ENCODE measurements at places on chromosomes 13 and 19.

- peak; percentile 44 for DNase-seq
Measured at GRCh38 chr19:1651568-1652291, 685 bp downstream of the TCF3 start.

- no peak for DNase-seq
Measured at GRCh38 chr13:75762076-75762937, 126.2 kb downstream of the LMO7 start.

DNA sequence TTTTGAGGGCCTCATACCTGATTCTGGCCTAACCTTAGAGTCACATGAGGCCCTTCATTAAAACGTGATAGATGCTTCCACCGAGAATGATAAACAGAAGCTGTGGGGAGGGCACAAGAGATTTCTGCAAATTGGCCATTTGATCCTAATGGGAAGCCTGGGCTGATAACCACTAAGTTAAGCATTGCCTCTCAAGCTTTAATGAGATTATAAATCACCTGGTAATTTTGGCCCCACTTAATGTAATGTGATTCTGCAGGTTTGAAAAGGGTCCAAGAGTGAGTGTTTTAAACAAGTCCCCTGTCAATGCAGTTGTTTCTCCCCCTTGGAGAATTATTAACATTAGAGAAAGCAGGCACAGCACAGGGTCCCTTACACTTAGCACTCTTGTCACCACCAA, 42.0 kb downstream of the ZNF486 start:
- no peak for DNase-seq

DNA sequence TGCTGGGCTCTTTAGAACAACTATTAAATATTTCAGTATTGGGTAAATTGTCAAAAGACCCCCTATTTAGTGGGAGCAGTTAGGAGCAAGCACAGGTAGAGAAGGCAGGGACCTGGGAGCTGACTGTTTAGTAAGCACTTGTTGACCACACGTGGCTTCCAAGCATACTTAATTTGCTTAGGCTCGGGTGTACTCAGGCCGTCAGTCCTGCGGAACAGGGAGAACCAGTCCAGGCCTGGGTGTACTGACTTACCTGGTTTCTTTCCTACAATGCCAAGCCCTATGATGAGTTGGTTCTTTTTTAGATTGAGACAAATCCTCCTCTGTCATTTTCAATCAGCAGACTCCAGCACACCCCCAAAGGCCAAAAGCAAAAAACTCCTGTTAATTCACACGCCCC, 90.0 kb downstream of the WDFY2 start:
- no peak for DNase-seq

GRCh38 chr13:59885076-59885475, 278.7 kb downstream of the DIAPH3 start:
- DNase-seq = no peak

Measured in EH (cell line).